T-cell (primary cell): ENCODE measurements at places on chromosomes 5 and 9. TPM values are rescaled to one million over a fixed set of nuclear protein-coding genes. Genes with fewer than 3 reads are reported as not detected.

C5orf52 gene
- not detected for total RNA-seq

HRH2 gene
- 14.4 TPM for total RNA-seq

EGFLAM gene
- not detected for total RNA-seq

SPINK6 gene
- total RNA-seq = not detected

HSD17B3 gene
- 2.5 TPM for total RNA-seq

- DNase-seq = no peak
Observed at GRCh38 chr5:173984218-173984617, 4.8 kb upstream of the C5orf47 start.

- DNase-seq = no peak
Observed at GRCh38 chr5:33649549-33650482, 209.1 kb downstream of the TARS1 start.

GRCh38 chr5:91469517-91470165 lies 86.5 kb upstream of the ARRDC3 start:
- no peak for DNase-seq

DNA sequence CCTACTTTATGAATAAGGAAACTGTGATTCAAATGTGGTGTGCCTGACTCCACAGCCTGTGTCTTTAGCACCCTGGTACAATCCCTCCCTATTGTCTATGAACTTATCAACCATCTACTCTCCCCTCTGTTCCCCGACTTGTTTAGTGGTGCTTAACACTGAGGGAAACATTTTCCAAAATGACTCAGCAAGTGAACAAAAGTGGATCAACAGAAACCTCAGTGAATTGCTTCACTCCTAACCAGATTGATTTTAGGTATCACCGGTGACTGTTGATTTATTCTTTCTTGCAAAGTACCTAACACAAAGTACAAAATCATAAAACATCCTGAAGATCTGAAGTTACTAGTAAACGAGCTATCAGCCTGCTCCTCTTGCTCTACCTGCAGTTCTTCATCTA lies 42.1 kb upstream of the RAPGEF6 start:
- no peak for DNase-seq

GRCh38 chr5:150104550-150104870 lies 18.2 kb upstream of the CSF1R start:
- no peak for DNase-seq

- no peak for DNase-seq
Observed at GRCh38 chr5:133942614-133943474, 25.6 kb downstream of the C5orf15 start.

DNA sequence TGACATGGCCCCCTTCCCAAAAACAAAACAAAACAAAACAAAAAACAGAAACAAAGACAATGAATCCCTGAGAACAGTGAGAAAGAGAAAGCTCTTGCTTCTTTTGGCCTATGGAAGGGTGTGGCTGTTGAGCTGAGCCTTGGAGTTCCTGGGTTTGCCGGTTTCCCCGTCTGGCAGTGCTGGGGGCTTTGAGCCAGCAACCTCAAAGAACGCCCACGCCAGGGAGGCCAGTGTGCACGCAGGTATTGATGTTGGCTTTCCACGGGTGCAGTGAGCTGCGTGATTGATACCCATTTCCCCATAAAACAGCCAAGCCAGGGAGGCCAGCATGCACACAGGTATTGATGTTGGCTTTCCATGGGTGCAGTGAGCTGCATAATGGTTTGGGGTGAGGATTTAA lies 8.3 kb upstream of the LCN1 start:
- DNase-seq = no peak

- no peak for DNase-seq
Observed at GRCh38 chr9:22813529-22813928, 366.9 kb downstream of the DMRTA1 start.

- no peak for DNase-seq
Observed at GRCh38 chr5:95022967-95023695, 261.8 kb downstream of the MCTP1 start.

- no peak for DNase-seq
Observed at GRCh38 chr5:92886751-92887150, 694.3 kb downstream of the NR2F1-AS1 start.

- DNase-seq = no peak
Observed at GRCh38 chr9:8822667-8823025, 1023.1 kb upstream of the DMAC1 start.

DNA sequence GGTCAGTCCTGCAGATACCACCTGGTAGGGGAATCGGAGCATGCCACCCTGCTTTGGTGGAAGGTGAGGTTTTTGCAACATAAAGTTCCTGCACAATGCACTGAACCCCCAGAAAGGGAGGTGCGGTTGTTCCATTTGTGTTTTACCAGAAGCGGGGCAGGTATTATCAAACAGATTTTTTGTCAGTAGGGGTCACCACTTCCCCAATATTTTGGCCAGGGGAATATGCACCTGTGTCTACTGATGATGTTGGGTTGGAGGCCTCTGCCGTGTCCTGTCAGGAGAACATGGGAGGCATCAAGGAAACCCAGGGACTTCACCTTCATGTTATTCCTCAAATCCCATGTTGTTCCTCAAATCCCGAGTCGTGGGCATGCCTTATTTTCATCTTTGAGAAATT lies 438.7 kb downstream of the NTRK2 start:
- DNase-seq = no peak

GRCh38 chr5:172853355-172853975 lies 19.4 kb downstream of the ERGIC1 start:
- no peak for DNase-seq

DNA sequence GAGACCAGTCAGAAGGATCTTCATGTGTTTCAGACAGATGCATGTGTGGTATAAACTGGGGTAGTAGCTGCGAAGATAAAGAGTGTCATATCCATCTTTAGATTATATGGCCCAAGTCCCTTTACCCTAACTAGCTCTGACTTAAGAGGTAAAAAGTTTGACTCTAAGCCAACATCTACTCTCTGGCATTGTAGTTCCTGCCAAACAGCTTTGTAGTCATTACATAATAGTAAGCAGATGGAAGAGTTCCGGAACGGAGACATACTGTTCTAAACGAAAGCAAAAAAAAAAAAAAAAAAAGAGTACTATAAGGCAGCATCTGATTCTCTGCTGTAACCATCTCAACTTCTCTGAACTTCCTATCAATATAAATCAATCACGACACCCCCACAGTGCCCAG lies 48.8 kb downstream of the CEMIP2 start:
- no peak for DNase-seq

- DNase-seq = no peak
Observed at GRCh38 chr9:16322849-16323248, 547.6 kb downstream of the BNC2 start.

DNA sequence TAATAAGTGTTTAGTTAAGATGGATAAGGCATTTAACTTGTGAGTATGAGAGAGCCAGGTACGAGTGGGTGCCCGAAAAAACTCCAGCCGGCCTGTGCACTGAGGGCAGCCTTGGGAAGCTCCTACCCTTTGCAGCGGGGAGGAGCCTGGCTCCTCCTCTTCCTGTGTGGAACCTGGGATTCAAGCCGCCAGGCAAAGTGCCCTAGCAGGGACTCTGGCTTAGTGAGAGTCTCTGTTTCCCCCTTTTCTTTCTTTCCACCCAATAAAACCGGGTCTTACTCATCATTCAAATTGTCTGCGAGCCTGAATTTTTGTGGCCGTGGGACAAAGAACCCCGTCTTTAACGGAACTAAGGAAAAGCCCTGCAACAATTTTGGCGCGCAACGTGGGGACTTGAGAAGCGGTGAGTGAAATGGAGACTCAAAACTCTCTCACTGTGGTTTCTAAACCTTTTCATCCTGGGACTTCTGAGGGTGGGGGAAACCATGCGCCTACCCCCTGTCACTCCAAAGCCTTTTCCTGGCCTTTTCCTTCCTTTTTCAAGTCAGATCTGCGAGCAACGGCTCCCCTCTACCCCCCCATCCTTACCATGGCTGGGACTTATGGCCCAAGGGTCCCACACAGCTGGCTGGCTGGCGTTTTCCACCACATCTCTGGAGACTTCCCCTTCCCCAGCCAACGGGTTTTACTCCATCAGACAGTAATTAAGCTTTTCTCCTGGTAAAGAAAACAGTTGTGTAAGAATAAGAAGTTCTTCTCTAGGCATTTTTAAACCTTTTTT lies 535.7 kb upstream of the ACO1 start:
- no peak for DNase-seq

DNA sequence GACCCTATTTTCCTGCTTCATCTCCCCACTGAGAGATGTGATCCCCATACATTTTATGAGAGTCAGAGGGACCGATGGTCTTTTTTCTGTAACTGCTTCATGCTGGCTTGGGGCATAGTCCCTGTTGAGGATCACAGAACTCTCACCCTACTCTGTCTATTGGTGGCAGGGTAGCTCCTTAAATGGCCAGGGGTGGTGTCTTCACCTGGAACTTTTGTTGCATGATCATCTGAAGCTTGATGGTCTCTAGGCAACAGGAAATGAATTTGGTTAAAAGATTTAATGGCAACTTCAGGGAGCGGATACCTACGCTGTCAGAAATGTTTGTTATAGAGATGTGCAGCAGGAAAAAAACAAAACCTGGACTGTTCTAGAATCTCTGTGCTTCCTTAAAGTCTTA lies 87.0 kb upstream of the GLIS3 start:
- no peak for DNase-seq
